ENCODE measurements at places on chromosomes 2 and 18.

DNA sequence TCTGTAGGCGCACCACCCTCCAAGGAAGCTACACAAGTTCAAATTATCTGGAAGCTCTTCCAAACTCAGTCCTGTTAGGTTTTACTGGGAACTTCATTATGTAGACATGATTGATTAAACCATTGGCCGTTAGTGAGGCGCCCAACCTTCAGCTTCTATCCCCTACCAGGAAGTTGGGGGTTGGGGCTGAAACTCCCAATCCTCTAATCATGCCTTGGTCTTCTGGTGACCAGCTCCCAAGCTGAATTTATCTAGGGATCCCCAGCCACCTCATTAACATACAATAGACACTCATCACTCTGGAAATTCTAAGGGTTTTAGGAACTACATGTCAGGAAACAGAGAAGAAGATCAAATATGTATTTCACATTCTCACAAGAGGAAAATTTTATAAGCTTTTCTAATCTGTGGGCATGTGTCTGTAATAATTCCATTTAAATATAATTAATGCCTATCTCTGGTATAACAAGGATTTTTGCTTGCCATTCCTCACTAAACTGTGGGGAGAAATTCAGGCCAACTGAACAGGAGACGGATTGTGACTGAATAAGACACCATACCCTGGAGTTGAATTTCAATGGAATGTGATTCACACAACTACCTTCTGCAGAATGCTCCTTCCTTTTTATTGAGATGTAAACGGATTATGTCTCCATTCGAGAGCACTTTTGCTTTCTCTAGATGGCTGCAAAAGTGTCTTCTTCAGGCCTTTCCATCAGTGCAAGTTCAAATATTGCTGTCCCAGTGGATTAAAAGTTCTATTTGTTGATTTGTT is 328.6 kb downstream of the LRRTM1 start:
- no peak for DNase-seq

- DNase-seq, result no peak
Measured at GRCh38 chr2:190571686-190572085, 37.2 kb upstream of the NEMP2 start.

DNA sequence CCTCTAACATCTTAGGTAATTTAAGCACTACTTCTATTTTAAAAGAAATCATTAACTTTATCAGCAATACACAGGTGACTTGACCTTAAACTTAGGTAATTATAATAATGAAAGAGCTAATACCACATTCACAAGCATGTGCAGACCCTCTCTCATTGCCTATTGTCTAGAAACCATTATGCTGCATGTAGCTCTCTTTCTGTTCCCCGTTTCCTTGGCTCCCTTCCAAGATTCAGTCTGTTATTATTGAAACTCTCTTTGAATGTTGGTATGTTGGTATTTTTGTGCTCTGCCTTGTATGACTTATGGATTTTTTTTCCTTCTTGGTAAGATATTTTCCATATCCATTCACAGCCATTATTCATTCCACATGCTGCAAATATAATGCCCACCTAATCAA is 201.2 kb downstream of the CDCA7 start:
- no peak for DNase-seq

- no peak for DNase-seq
Measured at GRCh38 chr2:18957909-18958308, 368.5 kb upstream of the NT5C1B start.

GRCh38 chr18:78160961-78161656 is 818.5 kb upstream of the SALL3 start:
- DNase-seq, result no peak

DNA sequence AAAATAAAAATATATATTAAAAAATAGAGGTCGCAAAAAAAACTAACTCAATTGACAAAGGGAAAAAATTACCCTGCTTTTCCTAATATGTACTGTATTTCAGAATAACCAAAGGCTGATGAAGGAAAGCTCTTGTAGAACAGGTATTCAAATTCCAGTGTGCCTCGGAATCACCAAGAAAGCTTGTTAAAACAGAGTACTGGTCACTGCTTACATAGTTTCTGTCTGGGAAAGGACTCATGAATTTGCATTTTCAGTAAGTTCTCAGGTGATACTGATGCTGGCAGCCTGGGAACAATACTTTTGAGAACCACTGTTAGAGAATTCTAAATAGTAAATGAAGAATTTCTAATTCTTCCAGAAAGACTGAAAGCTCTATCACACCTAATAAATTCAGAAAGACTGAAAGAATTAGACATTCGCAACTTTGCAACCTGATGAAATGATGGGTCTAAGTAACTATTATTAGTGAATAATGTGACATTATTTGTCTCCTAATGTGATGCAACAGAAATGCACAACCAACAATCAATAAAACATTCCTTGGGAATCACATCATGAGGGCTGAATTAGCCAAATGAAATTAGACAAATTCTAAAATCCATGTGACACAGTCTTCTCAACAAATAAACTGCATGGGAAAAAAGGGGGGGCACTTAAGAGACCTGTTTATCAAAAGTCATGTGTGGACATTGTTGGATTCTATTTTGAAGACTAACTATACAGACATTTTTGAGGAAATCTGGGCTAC is 21.9 kb downstream of the RPRD1A start:
- DNase-seq, result no peak

- no peak for DNase-seq
Measured at GRCh38 chr2:36781907-36782720, 85.6 kb downstream of the VIT start.

DNA sequence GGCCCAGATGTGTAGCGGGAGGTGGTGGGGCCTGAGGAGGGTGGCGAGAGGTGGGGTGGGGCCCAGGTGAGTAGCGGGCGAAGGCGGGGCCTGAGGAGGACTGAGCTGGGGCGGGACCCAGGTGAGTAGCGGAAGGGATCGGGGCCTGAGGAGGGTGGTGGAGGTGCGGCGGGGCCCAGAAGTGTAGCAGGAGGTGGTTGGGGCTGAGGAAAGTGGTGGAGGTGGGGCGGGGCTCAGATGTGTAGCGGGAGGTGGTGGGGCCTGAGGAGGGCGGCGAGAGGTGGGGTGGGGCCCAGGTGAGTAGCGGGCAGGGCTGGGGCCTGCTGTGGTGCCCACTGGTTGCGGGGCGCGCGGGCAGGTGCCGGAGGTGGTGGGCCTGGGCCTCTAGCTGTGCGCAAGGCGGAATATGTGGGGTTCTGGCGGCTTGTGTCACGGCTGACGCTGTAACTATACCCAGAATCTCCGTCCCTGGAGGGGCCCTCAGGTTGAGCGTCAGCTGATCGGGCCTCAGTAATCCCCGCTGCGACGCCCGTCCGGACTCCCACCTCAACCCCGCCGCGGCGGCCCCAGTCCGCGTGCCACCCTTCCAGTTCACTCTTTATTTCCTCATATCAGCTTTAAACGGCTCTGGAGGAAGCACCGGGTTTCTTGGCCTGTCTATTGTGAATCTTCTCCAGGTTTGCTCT is 866 bp upstream of the SF3B6 start:
- DNase-seq, result no peak

DNA sequence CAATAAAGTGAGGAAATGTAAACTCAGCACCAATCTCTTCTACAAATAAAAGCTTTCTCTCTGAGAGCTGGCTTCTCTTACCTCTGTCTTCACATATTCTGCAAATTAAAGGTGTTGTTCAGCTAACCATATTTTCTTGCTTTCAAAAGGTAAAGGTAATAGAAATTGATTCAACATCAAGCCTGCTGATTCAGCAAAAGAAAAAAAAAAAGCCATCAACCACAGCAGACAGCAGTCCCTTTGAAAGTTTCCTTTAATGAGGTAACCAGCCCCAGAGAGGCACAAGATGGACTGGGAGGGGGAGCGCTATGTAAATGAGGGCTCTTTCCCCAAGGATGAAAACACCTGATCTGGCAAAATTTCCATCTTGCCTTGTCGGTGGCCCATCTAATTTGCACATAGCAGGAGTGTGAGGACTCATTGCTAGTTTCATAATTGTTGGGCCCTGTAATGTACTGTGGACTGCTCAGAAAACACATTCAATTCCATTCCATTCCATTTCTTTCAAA is 154.9 kb upstream of the SOX11 start:
- no peak for DNase-seq

DNA sequence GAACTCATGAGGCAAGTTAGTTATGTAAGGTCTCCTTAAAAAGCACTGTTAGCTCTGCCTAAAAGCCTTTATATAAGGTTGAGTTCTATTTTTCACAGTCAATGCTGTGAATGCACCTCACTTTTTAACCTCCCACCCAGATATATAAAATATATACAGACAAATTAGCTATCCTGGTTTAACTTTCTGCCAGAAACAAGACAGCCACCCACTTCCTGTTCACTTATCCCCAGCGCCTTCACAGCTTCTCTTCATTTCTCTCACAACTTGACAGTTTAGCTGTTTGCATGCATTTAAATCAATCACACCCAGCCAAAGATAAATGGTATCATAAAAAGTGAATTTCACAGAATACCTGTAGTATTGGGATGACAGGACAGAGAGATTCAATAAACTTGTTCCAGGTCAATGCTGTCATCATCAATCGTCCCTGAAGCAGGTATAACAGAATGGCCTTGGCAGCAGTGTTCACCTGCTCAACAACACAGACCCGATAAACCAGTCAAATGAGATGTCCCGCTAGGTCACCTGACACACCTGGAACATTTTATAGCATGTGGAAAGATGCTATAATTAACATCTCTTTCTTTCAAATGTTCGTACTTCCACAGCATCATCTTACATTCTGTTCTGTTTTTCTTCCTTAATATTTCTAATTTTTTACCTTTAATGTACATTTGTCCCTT is 55.7 kb downstream of the RTTN start:
- no peak for DNase-seq

DNA sequence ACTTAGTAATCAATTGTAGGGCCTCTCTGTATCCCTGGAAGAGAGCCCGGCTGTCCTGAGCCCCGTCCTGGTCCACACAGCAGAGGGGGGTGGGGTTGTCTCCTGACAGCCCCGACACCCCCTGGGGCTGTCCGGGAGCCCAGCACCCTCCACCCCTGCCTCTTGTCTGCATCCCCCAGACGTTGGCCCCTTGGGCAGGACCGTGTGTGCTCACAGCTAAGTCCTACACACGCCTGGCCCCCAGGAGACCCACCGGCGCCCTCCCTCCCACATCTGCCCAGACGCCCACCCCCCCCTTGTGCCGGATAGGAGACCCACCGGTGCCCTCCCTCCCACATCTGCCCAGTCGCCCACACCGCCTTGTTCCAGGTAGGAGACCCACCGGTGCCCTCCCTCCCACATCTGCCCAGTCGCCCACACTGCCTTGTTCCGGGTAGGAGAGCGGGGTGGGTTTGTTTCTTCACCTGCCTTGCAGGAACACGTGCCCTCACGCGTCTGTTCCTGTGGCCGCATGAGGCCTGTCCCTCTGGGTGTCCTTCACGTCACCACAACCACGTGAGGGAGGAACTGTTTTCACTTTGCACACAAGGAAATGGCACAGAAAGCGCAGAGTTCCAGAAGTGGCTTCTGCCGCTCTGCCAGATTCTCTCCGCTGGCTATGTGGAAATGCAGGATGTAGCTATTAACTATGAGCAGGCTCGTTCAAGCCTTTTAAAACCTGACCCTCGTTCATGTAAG is 61.1 kb upstream of the NFATC1 start:
- DNase-seq, result no peak

GRCh38 chr2:236557306-236558030 is 12.2 kb upstream of the ACKR3 start:
- no peak for DNase-seq

DNA sequence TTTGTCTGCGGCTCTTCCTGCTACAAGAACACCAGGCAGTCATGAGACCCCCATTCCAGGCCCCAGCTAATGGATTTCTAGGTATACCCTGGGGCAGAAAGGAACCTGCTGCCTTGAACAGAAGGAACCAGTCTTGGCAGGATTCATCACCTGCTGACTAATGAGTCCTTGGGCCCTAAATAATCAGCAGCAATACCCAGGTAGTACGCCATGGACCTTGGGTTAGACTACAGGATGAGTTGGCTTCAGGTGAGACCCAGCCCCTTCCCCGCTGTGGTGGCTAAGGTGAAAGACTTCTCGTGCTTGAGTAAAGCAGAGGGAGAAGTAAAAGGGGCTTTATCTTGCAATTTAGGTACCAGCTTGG is 105.0 kb downstream of the SPIRE1 start:
- DNase-seq, result no peak

GRCh38 chr2:15302154-15302553 is 259.0 kb downstream of the NBAS start:
- no peak for DNase-seq

- no peak for DNase-seq
Measured at GRCh38 chr2:162243294-162243693, at the start of gene FAP. Gene FAP (minus strand): TSS chr2:162243445. CDS start chr2:162243327, 118 bp downstream.

DNA sequence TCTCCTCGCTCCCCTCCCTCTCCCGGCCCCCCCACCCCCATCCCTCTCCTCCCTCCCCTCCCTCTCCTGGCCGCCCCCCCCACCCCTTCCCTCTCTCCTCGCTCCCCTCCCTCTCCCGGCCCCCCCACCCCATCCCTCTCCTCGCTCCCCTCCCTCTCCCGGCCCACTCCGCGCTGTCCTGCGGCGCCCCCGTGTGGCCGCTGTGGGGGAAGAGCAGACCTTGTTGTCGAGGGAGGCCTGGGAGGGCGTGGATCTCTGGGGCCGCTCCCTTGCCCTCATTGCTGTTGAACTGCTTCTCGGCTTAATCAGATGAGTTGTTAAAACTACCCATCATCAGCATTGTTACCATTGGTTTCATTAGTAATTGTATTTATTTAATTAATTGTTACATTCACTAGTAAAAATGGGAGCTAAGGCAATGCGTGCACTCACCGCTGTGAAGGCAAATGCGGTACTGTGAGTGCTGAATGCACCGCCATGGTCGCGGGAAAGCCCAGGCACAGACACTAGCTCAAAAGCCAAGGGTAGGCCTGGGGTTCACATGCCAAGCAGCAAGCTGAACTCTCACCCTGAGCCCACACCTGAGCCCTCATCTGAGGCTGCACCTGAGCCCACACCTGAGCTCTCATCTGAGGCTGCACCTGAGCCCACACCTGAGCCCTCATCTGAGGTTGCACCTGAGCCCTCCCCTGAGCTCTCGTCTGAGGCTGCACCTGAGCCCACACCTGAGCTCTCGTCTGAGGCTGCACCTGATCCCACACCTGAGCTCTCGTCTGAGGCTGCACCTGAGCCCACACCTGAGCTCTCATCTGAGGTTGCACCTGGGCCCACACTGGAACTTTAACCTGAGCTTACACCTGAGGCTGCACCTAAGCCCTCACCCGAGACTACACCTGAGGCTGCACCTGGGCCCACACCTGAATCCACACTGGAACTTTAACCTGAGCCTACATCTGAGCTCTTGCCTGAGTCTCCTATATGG is 8.8 kb downstream of the RTP5 start:
- DNase-seq, result peak; percentile 52

GRCh38 chr2:241052677-241053360 is 49.3 kb downstream of the MTERF4 start:
- peak; percentile 8 for DNase-seq

DNA sequence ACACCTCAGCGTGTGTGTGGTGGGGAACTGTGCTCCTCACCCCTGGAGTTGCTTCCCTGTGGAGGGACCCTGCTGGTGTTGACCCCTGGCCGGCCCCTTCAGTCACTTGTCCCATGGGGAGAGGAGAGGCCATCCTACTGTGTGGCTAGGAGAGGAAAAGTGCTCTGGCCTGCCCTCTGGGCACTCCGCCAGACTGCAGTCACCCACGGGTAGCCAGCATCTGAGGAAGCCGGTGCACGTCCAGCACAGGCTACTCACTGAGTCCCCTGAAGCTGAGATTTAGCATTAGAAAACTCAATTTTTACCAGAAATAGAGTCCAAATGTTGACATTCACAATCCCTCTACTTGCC is 211.5 kb upstream of the RAB6C start:
- DNase-seq, result no peak

Measured in central memory CD8-positive, alpha-beta T cell (primary cell).